ENCODE measurements at places on chromosomes 6 and 20. TPM values are rescaled to one million over a fixed set of nuclear protein-coding genes. Genes with fewer than 3 reads are reported as not detected.

DNA sequence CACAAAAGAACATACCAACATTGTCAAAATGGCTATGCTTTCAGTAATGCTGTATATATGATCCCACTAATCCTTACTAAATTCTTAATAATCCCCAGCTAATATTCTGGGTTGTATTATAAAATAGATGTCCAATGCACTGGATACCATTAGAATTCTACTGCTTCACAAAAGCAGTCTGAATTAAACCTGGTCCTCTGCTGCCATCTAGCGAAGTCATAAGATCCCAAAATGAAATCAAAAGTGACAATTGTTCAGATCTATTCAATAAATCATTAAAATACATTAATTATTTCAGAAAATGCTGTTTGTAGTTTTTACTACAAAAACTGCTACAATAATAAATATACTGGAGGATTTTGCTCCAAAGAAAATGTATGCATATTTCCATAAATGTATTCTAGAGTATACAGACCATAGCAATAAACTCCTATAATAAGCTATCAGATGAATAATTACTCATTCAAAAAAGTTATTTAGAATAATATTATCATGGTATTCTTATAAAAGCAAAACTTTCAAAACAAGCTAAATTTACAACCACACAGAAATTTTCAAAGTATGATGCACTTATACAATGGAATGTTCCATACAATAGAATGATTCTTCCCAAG, 92.6 kb downstream of the RNGTT start:
- H3K27me3 ChIP-seq = no peaks in the 10 kb centered on the region
- no peak overlapping the region for H3K27ac ChIP-seq
- DNase-seq = peak; percentile 29
- no peaks in the 10 kb centered on the region for H3K4me1 ChIP-seq

GRCh38 chr6:23533944-23534343, 592.1 kb upstream of the NRSN1 start:
- H3K36me3 ChIP-seq = no peaks in the 10 kb centered on the region
- H3K4me1 ChIP-seq = no peaks in the 10 kb centered on the region
- no peak overlapping the region for H3K27ac ChIP-seq
- no peaks in the 10 kb centered on the region for H3K27me3 ChIP-seq
- no peak for DNase-seq

GTPBP2 gene
- 98.0 TPM for total RNA-seq

DNA sequence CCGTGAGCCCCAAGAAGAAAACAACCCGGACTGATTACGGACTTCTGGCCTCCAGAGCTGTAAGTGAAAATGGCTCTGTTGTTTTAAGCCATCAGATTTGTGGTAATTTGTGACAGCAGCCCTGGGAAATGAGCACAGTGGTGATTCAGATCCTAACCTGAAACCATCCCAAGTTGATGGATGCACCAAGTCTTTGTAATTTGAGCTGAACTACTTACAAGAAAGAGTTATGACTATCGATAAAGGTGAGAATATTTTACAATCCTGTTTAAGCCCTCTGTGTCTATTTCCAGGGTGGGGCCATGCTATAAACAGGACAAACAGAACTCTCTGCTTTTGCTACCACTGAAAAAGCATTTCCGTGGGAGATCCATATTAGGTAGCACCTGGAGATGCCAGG, 19.1 kb upstream of the RIN2 start:
- no peak overlapping the region for H3K4me3 ChIP-seq
- H3K4me1 ChIP-seq = peaks cover 34% of the 10 kb centered on the region
- no peak overlapping the region for H3K27ac ChIP-seq

SGK2 gene
- 2.3 TPM for total RNA-seq

SLC44A4 gene
- total RNA-seq = 0.74 TPM

All from HCT116 (cell line).